Liver (tissue), 10 donors: ENCODE measurements at places on chromosomes 7 and 10. TPM values are rescaled to one million over a fixed set of nuclear protein-coding genes. Genes with fewer than 3 reads are reported as not detected.

ANKRD30A gene
- not detected for polyA plus RNA-seq

FKBP9 gene
- polyA plus RNA-seq = 20.2 TPM

CYP51A1 gene
- 95.7 TPM for polyA plus RNA-seq

TUBAL3 gene
- not detected for polyA plus RNA-seq

ICA1 gene
- polyA plus RNA-seq = 22.7 TPM

ZMIZ2 gene
- polyA plus RNA-seq = 11.6 TPM

HDAC9 gene
- 1.0 TPM for polyA plus RNA-seq

CYP2C18 gene
- polyA plus RNA-seq = 30.9 TPM

CCDC71L gene
- polyA plus RNA-seq = 7.4 TPM

LIPA gene
- 86.4 TPM for polyA plus RNA-seq

PLAC9 gene
- 3.4 TPM for polyA plus RNA-seq

VIPR2 gene
- polyA plus RNA-seq = not detected

ANXA8 gene
- polyA plus RNA-seq = 1.2 TPM

DLX5 gene
- not detected for polyA plus RNA-seq

PARP12 gene
- polyA plus RNA-seq = 13.8 TPM

CCL24 gene
- not detected for polyA plus RNA-seq

OPN4 gene
- not detected for polyA plus RNA-seq

VSTM4 gene
- polyA plus RNA-seq = 1.1 TPM

MALRD1 gene
- not detected for polyA plus RNA-seq

PRSS37 gene
- 0.08 TPM for polyA plus RNA-seq

CTBP2 gene
- polyA plus RNA-seq = 4.2 TPM

GUSB gene
- 94.7 TPM for polyA plus RNA-seq

CALML5 gene
- polyA plus RNA-seq = not detected

HTR7 gene
- polyA plus RNA-seq = 0.18 TPM

SAP25 gene
- 0.56 TPM for polyA plus RNA-seq

CRYGN gene
- polyA plus RNA-seq = not detected

CTAGE15 gene
- 0.14 TPM for polyA plus RNA-seq

CADPS2 gene
- polyA plus RNA-seq = 12.4 TPM

PPP1R17 gene
- polyA plus RNA-seq = not detected

FKBP6 gene
- polyA plus RNA-seq = not detected

PIP gene
- not detected for polyA plus RNA-seq

COMTD1 gene
- 40.9 TPM for polyA plus RNA-seq

CCL26 gene
- polyA plus RNA-seq = 0.33 TPM

IFIT1B gene
- 0.15 TPM for polyA plus RNA-seq

TMEM229A gene
- polyA plus RNA-seq = not detected

NOS3 gene
- polyA plus RNA-seq = 1.6 TPM
